ENCODE measurements at places on chromosomes 11 and 22.

GRCh38 chr22:45580726-45581381 lies 78.2 kb downstream of the FBLN1 start:
- DNase-seq: no peak

DNA sequence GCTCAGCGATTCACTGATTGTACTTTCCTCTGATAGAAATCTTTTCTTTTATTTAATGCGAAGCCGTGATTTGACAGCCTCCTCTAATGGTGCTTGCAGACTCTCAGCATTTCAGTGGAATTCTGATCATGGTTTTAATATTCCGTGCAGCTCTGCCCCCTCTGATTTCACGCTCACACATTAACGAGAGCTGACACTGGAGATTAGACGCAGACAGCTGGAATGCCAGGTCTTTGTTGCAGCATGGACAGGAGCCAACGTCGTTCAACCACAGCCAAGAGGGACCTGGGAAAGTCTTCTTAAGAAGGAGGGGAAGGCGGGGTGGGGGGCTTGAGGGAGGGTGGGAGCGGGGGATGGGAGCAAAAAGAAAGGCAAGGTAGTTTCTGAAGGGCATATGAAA lies 186.4 kb downstream of the BLID start:
- DNase-seq: no peak

DNA sequence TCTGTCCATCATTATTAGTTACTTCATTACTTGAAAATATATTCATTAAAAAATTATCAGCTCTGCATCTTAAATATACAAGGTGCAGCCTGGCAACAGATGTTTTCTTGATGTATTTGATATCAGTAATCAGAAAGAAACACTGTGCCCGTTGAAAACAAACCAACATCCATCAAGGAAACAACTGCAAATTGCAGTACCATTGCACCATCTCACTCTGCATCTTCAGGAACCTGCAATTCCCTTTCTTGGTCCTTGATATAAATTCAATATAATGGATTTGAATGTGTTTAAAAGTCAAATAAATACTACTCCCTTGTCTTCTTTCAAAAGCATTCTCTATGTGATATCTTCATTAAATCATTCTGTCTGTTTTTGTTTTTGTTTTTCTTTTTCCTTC lies 1131.2 kb downstream of the FAM181B start:
- DNase-seq: no peak

DNA sequence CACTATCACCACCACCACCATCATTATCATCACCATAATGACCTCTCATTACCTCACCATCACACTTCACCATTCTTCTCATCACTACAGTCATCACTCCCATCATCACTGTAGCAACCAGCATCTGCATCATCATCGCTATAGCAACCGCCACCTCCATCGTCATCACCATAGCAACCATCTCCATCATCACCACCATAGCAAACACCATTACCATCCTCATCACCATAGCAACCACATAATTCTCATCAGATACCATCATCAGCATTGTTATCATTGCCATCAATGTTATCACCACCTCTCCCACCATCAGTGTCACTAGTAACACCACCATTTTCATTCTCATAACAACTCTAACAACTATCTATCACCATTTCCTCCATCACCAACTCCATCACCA lies 23.1 kb upstream of the CD82 start:
- no peak for DNase-seq

DNA sequence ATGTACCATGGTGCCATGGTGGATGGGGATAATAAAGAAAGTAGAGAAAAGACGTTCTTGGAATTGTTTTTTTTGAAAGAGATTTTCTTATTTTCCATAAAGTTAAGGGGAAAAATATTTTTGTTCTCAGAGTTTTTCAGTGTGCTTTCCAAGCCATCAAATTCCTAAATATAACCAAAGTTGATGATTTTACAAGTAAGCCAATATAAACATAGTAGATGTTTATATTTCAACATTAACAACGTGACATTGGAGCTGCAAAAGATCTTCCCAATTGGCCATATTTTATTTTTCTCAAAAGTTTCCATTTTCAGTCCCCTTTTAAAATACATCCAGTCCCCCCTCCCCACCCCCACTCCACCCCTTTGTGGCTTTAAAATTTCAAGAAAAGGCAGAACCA lies 80.9 kb upstream of the PICALM start:
- DNase-seq: no peak

- DNase-seq: no peak
Observed at GRCh38 chr11:9397746-9398680, 13.6 kb downstream of the IPO7 start.

DNA sequence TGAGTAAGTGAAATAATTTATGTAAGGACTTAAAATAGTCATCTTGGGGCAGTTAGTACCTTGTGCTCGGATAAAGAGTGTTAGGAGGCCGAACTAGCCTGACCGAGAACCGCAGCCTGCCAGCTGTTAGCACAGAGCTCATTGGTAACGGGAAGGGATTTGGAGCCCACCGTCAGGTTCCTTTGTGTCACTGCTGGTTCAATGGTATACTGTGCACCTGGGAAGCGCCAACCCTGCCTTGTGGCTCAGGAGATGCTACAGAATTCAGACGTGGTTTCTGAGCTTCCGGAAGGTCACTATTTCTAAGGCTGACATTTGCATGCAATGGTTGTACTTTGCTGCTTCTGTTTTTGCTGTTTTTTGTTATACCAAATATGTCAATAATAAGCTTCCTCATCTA lies 403.5 kb downstream of the CADM1 start:
- DNase-seq: no peak

- no peak for DNase-seq
Observed at GRCh38 chr11:111359223-111360149, 19.6 kb downstream of the POU2AF1 start.

DNA sequence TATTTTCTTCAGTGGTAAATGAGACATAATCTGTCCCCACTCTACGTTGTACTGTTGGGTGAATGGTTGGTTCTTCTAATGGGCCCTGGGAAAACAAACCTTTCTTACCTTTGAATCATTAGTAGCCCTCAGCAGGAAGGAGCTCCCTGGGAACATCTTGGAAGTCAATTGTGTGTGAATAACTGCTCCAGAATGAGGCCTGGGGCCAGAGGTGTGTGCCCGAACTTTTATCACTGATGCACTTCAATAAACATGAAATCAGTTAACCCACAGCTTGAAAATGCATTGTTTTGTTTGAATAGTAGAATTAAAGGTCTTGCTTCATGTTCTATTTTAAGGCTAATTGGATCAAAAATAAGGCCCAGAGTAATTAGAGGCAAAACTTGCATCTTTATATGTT lies 67.1 kb downstream of the NAV2 start:
- DNase-seq: no peak

DNA sequence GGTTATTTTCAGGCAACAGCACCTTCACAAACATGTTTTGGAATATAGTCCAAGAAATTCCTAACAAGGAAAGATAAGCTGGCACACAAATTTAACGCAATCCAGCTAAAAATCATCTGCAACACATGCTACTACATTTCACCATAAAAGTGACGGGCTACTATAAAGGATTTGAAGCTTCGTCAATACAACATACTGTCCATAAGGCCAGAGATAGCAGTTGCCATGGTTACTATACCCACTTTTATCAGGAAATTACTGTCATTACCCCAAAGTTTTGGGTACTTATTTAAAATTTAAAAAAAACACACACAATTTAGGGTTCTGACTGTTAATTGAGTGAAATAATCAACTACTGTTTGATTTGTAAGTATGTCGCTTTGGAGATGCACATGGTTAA lies 6.9 kb downstream of the PHF21A start:
- no peak for DNase-seq

GRCh38 chr11:72744474-72744873 lies 7.7 kb downstream of the ARAP1 start:
- no peak for DNase-seq

- no peak for DNase-seq
Observed at GRCh38 chr11:6640036-6640984, 15.3 kb downstream of the DCHS1 start.

GRCh38 chr22:30943368-30943767 lies 25.2 kb downstream of the MORC2 start:
- DNase-seq: no peak

- DNase-seq: no peak
Observed at GRCh38 chr22:26673486-26673885, 16.1 kb downstream of the MIAT start.

DNA sequence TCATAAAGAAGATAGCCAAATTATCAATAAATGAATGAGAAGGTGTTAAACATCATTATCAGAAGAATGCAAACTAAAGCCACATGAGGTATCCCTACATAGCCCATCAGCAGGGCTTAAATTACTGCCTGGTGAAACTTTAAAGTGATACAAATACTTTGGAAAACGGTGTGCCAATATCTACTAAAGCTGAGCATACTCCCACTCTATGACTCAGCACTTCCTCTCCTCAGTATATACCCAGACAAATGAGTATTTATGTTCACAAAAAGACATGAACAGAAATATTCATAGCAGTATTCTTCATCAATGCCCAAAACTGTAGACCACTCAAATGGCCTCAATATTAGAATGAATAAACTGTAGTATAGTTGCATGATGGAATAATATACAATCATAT lies 284.6 kb upstream of the ZC3H12C start:
- no peak for DNase-seq

DNA sequence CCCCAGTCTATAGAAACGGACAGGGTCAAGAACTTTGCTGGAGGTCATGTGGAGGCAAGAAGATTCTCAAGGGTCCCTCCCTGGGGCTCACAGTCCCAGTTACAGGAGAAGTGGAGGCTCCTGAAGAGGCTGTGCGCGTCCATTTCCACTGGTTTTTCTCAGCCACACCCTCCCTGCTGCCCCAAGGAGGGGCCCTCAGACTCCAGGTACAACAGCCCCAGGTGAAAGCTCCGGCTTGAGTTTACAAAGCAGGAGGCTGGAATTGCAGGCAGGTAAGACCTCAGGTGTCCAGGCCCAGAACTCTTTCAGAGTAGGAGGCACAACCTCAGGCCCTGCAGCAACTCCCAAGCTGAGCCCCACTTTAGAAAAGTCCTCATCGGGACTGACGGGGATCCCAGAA lies 3.1 kb downstream of the SHANK2 start:
- DNase-seq: no peak

- DNase-seq: no peak
Observed at GRCh38 chr22:41885116-41885515, 29.8 kb downstream of the SHISA8 start.

DNA sequence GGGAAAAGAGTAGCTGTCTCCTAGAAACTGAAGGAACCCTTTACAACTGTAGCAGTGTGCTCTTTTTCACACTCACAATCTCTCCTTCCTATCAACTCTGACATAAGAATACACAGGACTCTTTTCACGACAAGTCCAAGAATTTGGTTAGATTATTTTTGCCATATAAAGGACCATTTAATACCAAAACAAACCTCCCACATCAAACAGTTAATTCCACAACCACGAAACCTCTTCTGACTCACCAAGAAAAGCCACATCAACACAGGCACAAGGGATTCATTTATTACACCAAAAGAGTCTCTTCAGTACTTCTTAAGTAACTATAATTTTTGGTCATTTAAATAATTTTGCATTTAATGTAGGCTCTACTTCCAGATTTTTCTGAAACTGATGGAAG lies 222.6 kb upstream of the PITPNB start:
- no peak for DNase-seq

DNA sequence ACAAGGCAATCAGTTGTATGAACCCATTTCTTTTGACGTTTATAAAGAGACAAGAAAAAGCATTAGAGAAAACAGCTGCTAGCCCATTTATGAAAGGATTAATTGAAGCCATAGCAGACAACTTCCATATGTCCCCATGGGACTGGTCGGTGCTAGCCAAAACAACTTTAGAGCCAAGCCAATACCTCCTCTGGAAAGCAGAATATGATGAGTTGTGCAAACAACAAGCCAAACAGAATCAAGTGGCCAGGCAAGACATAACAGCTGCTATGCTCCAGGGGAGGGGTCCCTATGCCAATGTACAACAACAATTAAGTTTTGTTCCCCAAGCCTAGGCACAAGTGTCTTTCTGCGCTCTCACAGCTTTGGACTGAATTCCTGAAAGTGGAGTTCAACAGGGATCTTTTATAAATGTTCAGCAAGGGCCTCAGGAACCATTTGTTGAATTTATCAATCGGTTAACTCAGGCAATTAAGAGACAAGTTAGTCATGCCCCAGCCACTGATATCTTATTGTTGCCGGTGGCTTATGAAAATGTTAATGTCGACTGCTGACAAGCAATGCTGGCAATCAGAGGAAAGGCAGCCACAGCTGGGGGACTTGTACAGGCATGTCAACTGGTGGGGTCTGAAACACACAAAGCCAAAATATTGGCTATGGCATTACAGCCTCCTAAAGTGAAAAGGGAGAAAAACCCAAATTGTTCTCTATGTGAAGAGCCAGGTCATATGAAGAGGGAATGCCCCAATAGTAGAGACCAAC lies 1593.1 kb upstream of the TENM4 start:
- DNase-seq: no peak

GRCh38 chr11:705646-706438 lies at the start of gene EPS8L2:
TSS of gene EPS8L2 (plus strand) at chr11:706231. CDS start at chr11:709408, 3,177 bp downstream.
- no peak for DNase-seq

DNA sequence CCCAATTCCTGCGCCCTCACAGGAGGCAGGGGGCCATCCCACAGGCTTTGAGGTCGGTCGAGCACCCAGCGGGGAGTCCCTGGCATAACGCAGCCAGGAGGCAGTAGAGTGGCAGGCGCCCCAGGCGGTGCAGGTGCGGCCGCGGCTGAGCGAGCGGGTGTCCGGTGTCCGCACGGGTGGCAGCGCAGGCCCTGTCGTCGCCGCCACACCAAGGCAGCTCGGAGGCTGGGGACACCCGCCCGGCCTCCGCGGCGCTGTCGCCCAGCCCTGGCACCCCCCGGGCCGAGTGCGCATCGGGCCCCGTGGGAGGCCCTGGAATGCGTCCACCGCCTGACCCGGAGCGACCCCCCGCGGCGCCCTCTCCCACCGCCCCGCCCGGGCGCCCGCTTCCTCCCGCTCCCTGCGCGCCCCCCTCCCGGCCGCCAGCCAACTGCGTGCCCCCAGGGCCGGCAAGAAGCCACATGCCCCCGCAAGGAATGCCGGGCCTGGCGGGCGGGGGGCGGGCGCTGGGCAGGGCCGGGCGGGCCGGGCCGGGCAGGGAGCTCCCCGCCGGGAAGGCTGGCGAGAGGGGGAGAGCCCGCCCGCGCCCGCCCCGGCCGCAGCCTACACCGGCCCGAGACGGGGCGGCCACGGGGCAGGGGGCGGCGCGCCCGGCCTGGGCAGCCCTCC lies 33.9 kb downstream of the PRDM11 start:
- DNase-seq: no peak

- DNase-seq: no peak
Observed at GRCh38 chr22:31075961-31076360, 5.2 kb upstream of the SMTN start.

Data from stimulated activated CD4-positive, alpha-beta T cell treated with anti-CD3 and anti-CD28 coated beads, TNF-alpha, amount 100 ng/mL, for 24 hours (primary cell).